ENCODE measurements at places on chromosomes 5 and 9.

DNA sequence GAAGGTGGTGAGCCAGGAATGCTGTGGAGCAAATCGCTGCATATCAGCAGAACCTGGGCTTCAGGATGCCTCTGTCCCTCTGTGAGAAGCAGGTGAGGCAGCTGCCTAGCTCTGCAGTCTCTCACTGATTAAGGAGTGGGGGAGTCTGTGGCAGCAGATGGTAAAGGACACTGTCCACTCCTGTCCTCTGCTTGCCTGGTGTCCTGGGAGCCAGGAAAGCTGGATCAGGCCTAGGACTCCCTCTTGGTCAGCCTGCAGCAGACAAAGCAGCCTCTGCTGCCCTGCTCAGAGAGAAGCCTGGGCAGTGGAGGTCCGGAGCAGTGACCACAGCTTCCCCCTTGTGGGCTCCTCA is 214.7 kb downstream of the HSPA4 start:
- DNase-seq = no peak

DNA sequence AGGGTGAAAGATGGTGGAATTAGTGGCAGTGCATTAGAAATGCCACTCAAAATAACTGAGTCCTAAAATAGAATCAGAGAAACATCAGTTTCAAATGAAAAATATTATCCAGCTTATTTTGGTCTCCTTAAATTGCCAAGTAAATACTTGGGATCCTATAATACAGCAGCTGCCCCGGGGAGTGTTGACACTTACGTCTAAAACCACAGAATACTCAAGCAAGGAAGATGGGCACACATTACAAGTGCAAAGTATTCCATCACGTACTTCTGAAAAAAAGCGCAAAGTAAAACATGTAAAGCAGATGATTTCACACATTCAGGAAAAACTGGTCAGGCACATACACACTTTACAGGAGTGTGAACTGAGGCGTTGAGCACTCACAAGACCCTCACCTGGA is 2.4 kb upstream of the ARHGEF37 start:
- no peak for DNase-seq

GRCh38 chr5:53151713-53152458 is 42.3 kb upstream of the MOCS2 start:
- no peak for DNase-seq

DNA sequence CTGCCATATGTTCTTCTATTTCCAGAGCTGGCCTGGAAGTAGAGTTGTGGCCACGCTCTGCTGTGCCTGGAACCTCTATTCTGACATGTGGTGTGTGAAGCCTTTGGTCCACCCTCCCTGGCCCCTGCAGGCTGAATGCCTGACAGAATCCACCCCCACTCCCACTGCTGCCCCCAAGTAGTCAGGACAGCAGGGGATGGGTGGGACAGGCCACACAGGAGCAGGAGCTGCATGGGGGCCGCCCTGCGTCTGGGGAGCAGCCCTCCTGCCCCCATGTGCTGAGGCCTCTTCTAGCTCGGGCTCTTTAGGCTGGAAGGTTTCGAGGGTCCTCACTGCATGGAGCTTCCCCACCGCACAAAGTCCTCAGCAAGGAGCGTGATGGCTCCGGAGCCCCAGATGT is 32.6 kb upstream of the IRX4 start:
- peak; percentile 71 for DNase-seq

DNA sequence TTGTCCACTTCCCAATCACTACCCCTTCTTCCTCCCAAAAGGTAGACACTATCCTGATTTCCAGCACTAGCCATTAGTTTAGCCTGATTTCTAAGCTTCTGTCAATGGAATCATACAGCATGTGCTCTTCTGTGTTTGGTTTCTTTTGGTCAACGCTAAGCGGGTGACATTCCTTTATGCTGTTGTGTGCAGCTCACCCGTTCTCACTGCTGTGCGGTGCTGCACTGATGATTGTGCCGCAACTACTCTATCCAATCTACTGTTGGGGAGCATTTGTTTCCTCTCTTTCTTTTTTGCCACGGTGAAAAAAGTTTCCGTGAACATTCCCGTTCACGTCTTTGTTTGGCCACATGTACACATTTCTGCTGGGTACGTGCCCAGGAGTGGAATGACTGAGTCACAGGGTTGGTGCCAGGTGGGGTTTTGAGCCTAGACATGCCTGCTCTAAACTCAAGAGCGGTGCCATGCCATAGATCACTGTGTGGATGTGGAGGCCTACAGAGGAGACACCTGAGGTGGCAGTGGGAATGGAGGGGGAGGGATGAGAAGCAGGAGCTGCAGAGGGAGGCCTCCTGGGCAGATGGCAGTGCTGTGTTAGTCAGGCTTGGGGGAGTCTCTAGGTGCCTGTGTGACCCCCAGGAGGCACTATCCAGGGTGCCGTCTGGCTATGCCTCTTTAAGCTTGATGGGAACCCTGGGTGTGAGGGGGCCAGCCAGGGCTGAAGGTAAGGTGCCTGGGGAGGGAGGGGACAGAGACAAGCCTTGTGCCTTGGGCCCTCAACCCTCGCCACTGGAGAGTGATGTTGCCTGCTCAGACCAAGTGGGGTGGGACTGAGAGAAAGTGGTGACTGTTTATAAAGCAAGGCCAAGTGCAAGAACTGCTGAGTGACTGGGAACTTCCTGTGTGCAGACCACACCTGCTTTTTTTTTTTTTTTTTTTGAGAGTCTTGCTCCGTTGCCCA is 11.4 kb upstream of the ANKRD33B start:
- DNase-seq = peak; percentile 74

DNA sequence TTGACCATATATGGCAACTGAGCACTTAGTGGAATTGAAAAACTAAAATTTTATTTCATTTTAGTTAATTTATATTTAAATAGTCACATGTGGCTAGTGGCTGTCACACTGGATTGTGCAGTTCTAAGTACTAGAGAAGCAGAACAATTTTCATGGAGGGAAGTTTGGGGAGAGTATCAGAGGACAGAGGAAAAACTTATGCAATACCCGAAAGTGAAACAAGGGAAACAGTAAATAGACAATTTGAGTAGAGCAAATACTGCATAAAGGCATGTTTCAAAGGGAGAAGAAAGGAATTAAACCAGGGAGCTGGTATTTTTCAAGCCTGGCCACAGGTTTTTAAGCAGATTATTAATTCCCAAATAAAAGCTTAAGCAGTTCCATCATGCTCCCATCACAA is 590.5 kb upstream of the RORB start:
- no peak for DNase-seq

DNA sequence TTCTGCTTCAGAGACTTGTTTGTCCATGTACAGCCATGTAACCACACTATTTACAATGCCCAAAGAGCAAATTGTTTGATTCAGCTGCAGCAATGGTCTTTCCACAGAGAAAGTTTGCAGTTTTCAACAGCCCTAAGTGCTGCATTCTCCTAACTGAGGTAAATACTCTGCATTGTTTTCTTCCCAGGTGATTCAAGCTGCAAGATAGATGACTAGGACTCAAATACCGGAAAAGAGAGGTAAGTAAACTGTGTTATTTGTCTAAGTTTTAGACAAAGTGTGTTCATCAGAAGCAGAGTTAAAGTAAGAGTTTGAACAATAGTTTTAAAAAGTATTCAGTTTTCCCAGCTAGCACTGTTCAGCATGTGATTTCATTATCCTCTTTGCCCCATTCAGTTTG is 1046.7 kb upstream of the C9orf72 start:
- DNase-seq = no peak

GRCh38 chr5:174319551-174319950 is 274.0 kb downstream of the NSG2 start:
- DNase-seq = peak; percentile 5

- no peak for DNase-seq
Observed at GRCh38 chr5:96146675-96147074, 185.0 kb upstream of the ELL2 start.

DNA sequence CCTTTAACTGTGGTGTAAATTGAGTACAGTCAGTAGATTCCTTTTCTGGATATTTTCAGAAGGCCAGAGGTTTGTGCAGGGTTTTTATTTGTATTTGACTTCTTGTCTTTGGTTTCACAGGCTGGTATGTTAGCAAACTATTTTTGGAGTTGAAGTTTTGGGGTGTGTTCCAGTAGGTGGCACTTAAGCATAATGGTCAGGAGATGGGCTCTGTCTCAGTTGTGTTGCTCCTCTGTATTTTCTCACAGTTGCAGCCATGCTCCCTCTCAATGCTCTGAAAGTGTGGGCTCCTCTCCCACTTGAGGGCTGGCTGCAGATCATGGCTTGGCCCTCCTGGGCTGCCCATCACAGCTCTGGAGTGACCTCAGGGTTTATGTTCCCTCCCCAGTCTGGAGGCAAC is 267.0 kb upstream of the PCSK5 start:
- no peak for DNase-seq

DNA sequence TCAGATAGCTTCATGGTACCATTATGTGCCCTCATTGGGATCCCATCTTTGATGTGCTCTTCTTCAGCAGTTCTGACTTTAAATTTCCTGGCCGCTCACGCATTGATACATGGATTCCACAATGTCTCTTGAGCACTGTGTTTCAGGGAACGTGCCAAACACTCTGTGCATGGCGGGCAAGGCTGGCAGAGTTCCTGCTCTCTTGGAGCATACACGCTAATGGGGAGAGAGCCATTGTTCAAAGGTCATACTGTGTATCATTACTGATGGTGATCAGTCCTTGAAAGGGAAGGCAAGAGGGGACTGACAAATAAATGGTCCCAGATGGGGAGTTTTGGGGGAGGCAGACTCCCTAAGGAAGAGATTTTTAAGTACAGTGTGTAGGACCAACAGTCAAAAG is 52.3 kb downstream of the AMBP start:
- DNase-seq = no peak

GRCh38 chr5:164498438-164498837 is 993.0 kb downstream of the MAT2B start:
- DNase-seq = no peak

GRCh38 chr9:76897804-76898525 is 7.9 kb downstream of the PRUNE2 start:
- no peak for DNase-seq

GRCh38 chr5:10756549-10756948 is 4.5 kb downstream of the DAP start:
- no peak for DNase-seq

GRCh38 chr5:156893517-156893916 is 43.4 kb downstream of the PPP1R2B start:
- no peak for DNase-seq

DNA sequence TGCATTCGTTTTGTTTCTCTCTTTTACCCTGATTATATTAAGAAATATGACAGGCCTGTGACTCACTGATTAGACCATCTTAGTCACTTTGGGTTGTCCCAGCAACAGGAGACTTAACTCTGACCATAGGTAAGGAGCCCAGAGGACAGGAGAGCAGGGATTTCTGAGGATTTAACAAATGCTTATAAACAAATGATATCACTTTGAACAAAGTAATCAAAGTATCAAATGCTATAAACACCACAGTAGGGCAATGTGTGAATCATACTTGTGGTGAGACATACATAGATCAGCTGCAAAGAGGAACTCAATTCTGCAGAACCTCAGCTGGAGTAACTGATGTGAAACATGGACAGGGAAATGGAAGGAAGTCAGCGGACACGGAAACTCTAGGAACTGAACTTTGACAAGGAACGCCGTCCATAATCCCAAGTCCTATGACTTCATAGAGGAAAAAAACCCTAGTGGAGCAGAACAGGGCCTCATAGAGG is 190.6 kb upstream of the MSX2 start:
- DNase-seq = no peak

DNA sequence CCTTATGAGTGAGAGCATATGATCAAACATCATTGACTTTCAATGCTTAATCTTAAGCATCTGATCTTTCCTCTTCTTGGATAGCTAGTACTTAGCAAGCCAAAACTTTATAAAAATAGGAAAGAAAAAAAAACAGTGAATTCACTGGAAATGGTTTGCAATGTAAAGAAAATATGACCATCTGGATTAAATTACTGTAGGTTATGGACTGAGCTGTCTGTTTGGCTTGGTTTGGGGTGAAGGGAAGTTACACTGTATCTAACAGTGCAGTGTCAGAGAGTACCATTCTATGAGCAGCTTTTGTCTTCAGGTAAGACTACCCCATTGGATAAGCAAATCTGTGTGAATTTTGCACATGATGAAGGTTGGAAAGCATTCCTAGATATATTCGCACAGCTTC is 151.4 kb downstream of the TLE1 start:
- no peak for DNase-seq

DNA sequence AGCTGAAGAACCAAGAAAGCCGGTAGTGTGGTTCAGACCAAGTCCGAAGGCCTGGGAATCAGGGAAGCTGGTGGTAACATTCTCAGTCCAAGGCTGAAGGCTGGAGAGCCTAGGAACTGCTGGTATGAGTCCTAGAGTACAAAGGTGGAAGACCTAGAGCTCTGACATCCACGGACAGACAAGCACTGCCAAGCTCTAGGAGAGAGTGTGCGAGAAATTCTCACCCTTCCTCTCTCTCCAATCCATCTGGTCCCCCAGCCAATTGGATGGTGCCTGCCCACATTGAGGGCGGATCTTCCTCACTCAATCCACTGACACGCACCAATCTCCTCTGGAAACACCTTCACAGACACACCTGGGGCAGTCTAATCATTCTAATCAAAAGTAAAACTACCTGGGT is 19.7 kb upstream of the ADAMTS19 start:
- DNase-seq = no peak

DNA sequence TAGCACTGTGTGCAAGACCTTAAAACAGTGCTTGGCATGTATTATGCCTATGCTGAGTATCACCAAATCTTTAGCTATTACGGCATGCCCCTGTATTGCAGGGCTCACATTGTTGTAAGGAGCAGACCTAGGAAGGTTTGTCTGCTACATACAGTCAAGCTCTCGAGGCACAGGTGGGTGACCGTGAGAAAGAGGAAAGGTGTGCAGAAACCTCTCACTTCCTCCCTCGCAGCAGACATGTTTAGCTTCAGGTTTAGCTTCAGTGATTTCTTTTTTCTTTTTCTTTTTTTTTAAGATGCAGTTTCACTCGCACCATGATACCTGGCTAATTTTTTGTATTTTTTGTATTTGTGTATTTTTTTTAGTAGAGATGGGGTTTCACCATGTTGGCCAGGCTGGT is 275.8 kb upstream of the RIOK2 start:
- DNase-seq = no peak

DNA sequence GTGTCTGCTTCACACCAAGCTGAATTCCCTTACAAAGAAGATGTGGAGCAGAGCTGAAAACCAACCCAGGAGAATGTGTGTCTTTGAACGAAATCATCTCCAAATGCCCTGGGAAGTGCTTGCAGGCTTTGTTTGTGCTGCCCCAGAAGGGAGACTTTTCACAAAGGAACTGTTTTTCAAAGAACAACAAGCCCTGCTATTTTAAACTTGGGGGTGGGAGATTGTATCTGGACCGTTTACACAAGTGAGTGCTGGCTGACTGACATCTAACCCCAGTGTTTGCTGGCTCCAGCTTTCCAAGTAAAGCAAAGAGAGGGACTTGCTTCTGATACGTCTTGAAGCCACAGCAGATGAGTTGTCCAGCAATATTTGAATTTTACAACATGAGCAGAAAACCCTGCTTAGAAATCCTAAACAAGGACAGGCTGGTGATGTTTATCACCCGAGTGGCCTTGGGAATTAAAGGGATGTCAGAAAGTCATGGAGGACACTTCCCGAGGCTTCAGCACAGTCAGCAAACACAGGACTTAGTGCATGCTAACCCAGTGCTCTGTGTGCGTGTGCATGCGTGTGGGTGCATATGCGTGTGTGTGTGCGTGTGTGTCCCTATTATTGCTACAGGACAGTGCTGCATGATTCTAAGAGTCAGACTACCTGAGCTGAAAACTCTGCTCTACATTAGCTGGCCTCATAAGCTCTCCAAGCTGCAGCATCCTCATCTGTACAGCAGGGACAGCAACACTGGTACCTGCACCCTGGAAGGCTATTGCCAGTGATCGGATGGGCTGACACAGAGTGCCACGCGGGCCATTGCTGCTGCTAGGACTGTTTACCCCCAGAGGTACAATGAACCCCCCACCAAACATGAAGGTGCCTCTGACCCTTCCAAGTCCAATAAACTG is 1.4 kb downstream of the ADAMTS12 start:
- no peak for DNase-seq

- DNase-seq = no peak
Observed at GRCh38 chr5:82942083-82942881, 134.9 kb downstream of the TMEM167A start.

All from cardiac septum (tissue), 1 donor.